ENCODE measurements at places on chromosomes 2 and 18.

GRCh38 chr2:174635776-174636404 is 38.3 kb upstream of the WIPF1 start:
- H3K4me1 ChIP-seq, result peaks cover 54% of the 10 kb centered on the region
- H3K36me3 ChIP-seq, result no peaks in the 10 kb centered on the region
- no peaks in the 10 kb centered on the region for H3K27me3 ChIP-seq
- no peak overlapping the region for H3K4me3 ChIP-seq

DNA sequence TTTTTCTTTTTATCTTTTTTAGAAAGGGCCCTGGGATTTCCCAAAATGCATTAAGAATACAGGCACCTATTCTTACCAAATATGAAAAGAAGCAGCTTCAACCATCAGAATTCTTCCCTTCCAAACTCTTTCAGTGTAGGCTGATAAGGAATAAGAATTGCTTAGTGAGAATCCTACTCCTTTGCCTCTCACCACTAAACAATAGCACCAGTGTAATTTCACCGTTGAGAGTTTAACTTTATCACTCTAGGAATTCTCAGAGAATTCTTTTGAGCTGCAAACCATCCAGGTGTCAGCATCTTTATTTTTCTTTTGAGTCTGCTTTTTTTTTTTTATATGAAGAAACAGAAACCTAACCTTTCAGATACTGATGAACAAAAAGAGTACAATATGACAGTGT is 194.9 kb downstream of the RIT2 start:
- no peaks in the 10 kb centered on the region for H3K4me1 ChIP-seq
- no peak overlapping the region for H3K4me3 ChIP-seq
- H3K27ac ChIP-seq, result no peak overlapping the region
- H3K36me3 ChIP-seq, result no peaks in the 10 kb centered on the region
- no peak for DNase-seq
- H3K27me3 ChIP-seq, result no peaks in the 10 kb centered on the region

DNA sequence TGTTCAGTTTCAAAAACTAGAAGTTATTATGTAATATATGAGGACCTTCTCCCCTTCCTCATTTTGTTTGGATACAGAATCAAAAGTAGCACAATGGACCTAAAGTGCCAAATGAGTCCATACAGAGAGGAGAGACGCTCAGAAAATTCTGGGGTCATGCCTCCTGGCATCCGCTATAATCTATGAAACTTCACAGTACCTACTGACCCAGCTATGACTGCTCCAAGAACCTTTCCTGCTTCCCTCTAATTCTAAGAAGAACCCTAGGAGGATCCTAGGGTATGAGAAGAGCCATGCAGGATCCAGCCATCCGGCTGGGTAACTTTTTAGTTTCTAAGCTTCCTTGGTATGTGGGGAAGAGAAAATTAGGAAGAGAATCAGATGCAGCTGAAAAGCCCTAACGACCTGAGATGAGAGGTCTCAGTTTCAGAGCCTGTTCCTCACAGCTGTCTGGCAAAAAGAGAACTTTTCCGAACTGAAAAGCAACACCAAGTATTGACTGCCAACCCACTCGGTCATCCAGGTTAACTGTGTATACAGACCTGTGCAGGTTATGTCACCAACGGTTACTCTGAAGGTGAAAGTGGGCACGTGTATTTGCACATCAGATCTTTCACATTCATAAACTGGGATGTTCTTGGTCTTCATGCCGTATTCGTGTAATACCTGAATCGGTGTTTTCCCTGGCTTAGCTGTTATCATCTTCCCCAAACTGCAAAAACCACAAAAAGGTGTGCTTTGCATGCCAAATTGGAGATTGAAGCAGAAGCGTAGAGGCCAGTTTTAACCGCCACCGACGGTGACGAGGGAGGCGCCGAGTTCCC is 1.1 kb downstream of the PRKRA start:
- H3K27ac ChIP-seq, result peak overlapping the region; percentile 98
- no peaks in the 10 kb centered on the region for H3K27me3 ChIP-seq
- H3K36me3 ChIP-seq, result peaks cover 24% of the 10 kb centered on the region
- H3K4me3 ChIP-seq, result peak overlapping the region; percentile 89
- H3K4me1 ChIP-seq, result peaks cover 7% of the 10 kb centered on the region
- peak; percentile 40 for DNase-seq

GRCh38 chr18:48397021-48397420 is 12.2 kb downstream of the ZBTB7C start:
- H3K4me1 ChIP-seq, result no peaks in the 10 kb centered on the region
- no peak overlapping the region for H3K4me3 ChIP-seq
- no peak overlapping the region for H3K27ac ChIP-seq
- peaks cover 54% of the 10 kb centered on the region for H3K27me3 ChIP-seq
- no peak for DNase-seq

- H3K4me3 ChIP-seq, result no peak overlapping the region
- peaks cover 14% of the 10 kb centered on the region for H3K36me3 ChIP-seq
- H3K4me1 ChIP-seq, result peaks cover 5% of the 10 kb centered on the region
- H3K27ac ChIP-seq, result no peak overlapping the region
Measured at GRCh38 chr2:69554981-69555380, 88.6 kb downstream of the AAK1 start.

Data from GM23248 (cell line).